ENCODE measurements at places on chromosomes 5 and 9.

DNA sequence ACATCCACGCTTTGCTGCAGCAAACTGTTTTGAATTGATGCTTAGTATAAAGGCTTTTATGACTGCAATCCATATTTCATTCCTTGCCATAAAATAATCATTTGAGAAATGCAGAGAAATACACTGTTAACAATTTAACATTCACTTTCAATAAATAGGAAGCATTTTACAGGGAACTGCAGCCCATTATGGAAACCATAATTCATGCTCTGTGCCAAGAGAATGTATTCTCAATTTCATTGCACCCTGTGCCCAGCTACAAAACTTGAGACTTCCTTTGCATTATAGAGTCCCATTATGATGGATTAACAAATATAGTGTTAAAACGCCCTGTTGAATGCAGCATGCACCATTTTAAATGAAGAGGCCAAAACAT is 134.0 kb downstream of the MED10 start:
- DNase-seq: no peak

DNA sequence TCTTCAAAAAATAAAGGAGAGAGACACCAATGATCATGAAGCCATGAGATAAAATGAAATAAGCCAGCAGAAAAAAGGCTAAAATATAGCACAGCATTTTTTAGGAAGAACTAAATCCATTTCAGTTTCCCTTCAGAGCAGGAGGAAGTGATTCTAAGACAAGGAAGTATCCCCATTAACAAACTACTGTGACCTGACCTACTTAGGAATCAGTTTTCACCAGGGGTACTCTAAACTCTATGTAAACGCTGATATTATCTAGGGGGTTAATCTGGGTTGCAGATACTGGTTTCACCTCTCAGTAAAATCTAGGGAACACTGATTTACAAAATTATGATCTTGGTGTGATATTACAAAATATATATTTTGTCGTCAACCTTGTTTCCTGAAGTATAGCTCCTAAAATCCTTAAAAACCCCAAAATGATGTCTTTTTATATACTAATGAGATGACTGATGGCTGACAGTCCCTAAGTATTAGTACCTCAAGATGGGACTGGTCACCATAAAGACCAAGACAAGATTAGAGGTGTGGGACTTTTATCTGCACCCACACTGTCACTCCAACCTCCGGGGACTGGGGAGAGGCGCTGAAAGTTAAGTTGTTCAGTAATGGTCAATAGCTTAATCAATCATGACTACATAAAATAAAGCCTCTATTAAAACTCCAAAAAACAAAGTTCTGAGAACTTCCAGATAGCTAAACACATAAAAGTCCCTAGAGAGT is 2.9 kb upstream of the FNBP1 start:
- no peak for DNase-seq

- DNase-seq: no peak
These were observed 102.7 kb upstream of the VCAN start for GRCh38 chr5:83368835-83369234.

- no peak for DNase-seq
These were observed 65.9 kb upstream of the DAP start for GRCh38 chr5:10826971-10827370.

Data from T-helper 2 cell (primary cell).